ENCODE measurements at places on chromosomes 6 and 20.

- DNase-seq, result no peak
Observed at GRCh38 chr20:52936351-52937340, 35.5 kb upstream of the TSHZ2 start.

- no peak for DNase-seq
Observed at GRCh38 chr6:102902471-102902870, 1509.0 kb downstream of the GRIK2 start.

GRCh38 chr20:46174469-46175126, 56.5 kb downstream of the CD40 start:
- DNase-seq, result peak; percentile 41

GRCh38 chr6:98343004-98343403, 491.4 kb upstream of the POU3F2 start:
- no peak for DNase-seq

GRCh38 chr6:28764014-28764723, 159.6 kb downstream of the TRIM27 start:
- no peak for DNase-seq

DNA sequence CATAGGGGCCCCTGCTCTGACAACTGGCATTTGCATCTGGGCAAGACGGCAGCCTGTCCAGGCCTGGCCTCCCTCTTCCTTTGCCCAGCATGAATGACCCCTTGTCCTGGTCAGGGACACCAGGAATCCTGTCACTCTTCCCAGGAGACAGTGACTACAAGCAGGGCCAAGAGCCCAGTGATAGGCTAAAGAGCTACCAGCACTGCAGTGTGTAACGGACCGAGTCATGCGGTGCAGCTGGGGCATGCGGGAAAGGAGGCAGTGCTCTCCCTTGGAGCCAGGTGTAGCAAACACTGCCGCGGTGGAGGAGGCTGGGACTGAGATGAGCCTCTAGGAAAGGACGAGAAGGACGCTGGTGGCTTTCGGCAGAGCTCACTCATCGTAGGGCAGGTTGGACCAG, 38.7 kb upstream of the DSP start:
- no peak for DNase-seq

DNA sequence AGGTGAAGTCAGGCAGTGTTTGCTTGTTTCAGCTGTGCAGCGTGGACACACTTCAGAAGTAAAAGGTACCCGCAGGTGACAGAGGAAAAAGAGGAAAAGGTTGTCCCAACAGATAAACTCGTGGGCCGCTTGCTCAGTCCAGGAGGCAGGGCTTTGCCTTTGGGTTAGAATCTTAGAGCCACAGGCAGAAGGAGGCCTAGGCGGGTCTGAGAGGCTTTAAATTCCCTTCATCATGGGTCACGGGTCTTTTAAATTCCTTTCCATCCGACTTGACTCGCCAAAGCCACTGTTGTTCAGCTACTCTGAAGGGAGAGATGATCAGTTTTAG, 48.2 kb downstream of the AGPAT4 start:
- no peak for DNase-seq

- no peak for DNase-seq
Observed at GRCh38 chr6:42378536-42378935, 73.2 kb downstream of the TRERF1 start.

DNA sequence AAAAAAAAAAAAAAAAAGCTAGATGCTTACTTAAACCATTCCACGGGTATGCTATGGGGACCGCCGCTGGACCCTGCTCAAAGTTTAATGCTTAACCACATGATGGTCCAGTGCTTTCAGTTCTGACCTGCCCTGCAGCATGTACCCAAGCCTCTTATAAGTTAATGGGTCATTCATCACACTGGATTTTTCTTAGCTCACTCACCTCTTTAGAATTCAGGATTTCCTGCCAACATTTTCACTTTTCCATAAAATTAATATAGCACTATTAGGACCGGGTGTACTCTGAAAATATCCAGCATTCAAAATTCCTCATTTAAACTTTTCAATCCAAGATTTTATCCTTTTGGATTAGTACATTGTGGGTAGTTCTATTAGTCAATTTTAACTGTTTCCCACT, 140.8 kb downstream of the ALDH8A1 start:
- DNase-seq, result no peak

- DNase-seq, result no peak
Observed at GRCh38 chr6:144065213-144065660, 30.1 kb downstream of the SF3B5 start.

GRCh38 chr6:38178584-38178886, 359.0 kb downstream of the ZFAND3 start:
- no peak for DNase-seq

GRCh38 chr6:11294228-11294627, 61.8 kb upstream of the NEDD9 start:
- DNase-seq, result no peak
